Right renal pelvis (tissue), 4 donors: ENCODE measurements at places on chromosomes 1 and 21.

DNA sequence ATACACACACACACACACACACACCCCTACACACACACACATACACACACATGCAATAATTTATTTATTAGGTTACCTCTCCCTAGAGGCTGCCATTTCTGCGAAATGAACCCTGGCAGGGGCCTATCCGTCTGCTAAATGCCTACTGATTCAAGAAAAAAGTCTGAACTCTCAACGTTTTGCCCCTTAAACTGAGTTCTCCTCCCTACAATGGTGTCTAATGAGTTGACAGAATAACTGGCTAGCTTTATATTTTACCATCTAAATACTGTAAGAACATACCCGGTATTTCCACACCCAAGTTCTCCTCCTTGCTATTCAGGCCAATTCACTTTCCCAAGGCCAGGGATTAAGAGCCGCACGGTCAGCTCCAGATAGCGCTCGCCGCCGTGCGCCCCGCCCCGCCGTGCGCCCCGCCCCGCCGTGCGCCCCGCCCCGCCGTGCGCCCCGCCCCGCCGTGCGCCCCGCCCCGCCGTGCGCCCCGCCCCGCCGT is 339 bp upstream of the RNPC3 start:
- peak; percentile 22 for DNase-seq

GRCh38 chr1:38834937-38835827 is 24.4 kb downstream of the RRAGC start:
- peak; percentile 85 for DNase-seq

- no peak for DNase-seq
Observed at GRCh38 chr1:245313576-245313975, 158.8 kb downstream of the KIF26B start.

DNA sequence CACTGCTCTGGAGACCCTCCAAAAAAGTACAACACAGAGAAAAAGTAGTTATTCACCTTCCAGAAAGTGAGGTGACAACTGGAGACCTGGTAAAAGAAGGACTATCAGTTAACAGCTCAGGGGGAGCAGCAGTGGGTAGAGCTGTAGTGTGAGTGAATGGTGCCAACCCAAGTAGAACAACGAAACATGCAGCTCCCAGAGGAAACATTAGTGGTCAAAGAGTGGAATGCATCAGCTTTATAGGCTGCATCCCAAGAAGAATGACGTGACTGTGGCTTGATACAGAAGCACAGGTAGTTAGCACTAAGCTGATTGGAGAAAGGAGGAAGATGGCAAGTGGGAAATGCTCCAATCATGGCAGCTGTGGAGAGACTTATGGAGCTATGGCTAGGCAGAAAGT is 275.7 kb upstream of the CAMK1G start:
- no peak for DNase-seq

GRCh38 chr1:61260171-61260570 is 177.8 kb downstream of the NFIA start:
- no peak for DNase-seq

DNA sequence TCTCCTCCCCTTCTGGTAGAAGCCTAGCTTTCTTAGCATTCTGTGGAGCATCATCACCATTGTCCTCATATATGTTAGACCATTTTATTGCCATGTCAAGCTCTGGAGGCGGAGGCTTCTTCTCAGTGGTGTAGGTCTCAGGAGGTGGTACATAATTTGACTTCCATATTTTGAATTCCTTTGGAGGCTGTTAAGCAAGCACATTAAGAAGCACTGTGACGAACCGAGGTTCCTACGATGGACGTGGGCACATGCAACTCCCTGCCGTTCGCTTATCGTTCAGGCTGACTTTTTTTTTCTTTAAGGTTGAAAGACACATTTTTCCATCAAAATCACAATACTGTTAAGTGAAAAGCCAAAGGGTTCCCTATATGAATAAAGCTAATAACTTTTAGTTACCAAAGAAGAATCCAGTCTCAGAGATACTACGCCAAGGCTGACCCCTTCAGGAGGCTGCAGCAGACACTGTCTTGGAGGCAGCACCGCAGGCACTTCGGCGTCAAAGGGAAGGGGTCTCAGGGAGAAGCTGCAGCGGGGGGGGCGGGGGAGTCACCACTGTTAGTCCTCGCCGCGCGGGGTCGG is 835 bp downstream of the C1orf52 start:
- DNase-seq: no peak
